Nephron progenitor cell (in vitro differentiated cells): ENCODE measurements at places on chromosomes 5 and 9.
A peak's percentile ranks its signal among the peaks of the same experiment; 100 is the strongest.

GRCh38 chr5:147169901-147170300 is 64.9 kb upstream of the STK32A start:
- H3K36me3 ChIP-seq = no peaks in the 10 kb centered on the region
- no peak overlapping the region for H3K4me3 ChIP-seq
- no peak overlapping the region for H3K27ac ChIP-seq
- H3K4me1 ChIP-seq = peaks cover 14% of the 10 kb centered on the region

- no peaks in the 10 kb centered on the region for H3K27me3 ChIP-seq
- DNase-seq = no peak
- H3K4me3 ChIP-seq = no peak overlapping the region
- no peaks in the 10 kb centered on the region for H3K4me1 ChIP-seq
These were observed 46.7 kb downstream of the IL31RA start for GRCh38 chr5:55897905-55898304.

DNA sequence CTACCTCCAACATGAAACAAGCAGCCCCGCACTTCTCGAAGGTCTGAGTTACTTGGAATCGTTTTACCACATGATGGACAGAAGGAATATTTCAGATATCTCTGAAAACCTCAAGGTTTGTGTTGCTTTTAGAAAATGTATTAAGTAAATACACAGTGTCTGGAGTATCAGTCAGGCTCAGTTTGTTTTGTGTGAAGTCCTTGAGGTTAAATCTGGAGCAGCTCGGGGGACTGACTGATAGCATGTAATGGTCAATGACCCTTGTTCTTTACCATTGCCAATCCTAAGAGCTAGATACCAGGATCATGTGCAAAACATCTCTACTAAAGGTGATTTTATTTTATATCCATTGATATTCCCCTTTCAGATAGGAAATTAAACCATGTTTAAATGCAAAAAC is 26.9 kb upstream of the LNPEP start:
- H3K27ac ChIP-seq = no peak overlapping the region
- H3K4me3 ChIP-seq = no peak overlapping the region
- no peaks in the 10 kb centered on the region for H3K36me3 ChIP-seq
- peaks cover 8% of the 10 kb centered on the region for H3K4me1 ChIP-seq
- DNase-seq = no peak

DNA sequence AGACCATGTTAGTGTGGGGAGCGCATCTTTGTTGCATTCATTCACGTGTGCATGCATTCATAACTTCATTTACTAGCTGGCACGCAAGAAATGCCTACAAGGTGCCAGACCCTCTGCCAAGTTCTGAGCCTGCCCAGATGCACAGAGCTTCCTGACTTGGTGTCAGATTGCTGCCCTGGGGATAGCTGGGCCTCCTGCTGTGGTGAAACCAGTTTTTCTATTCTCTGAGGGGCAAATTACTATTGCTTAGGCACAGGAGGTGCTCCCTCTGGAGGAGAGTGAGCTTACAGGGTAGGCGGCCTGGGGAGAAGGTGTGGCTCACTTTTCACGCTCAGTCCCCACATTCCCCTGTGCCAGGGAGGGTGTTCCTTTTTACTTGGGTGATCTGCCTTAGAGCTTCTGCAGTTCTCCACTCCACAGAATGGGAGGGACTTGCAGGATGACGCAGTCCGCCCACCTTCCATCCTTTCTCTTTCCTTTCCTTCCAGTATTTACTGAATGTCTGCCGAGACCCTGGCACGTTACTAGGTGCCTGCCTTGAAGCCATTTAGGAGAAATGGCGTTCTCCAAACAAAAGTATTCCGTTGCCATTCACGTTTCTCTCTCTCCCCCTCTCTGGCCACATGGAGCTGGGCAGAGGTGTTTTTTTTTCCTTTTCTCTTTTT is 27.9 kb upstream of the CTNNA1 start:
- H3K4me3 ChIP-seq = peak overlapping the region; percentile 33
- no peaks in the 10 kb centered on the region for H3K36me3 ChIP-seq
- DNase-seq = peak; percentile 24
- H3K4me1 ChIP-seq = peaks cover 53% of the 10 kb centered on the region
- H3K27ac ChIP-seq = peak overlapping the region; percentile 98
- H3K27me3 ChIP-seq = peaks cover 9% of the 10 kb centered on the region

DNA sequence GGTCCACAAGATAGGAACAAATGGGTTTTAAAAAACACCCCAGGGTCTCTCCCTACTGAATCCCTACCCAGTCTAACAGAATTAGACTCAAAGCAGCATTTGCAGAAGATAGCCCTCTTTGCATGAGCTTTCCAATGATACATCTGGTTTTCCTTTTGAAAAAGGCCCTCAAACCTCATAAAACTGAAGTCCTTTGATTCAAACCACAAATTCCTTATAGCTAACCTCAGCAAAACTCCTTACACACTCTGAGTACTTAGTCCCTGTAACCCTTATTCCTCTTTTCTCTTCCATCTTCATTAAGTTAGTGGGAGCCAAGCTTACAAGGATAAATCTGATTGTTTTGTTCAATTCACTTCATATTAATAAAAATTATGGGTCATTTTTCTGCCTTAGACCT is 90.5 kb upstream of the TNC start:
- H3K27ac ChIP-seq = no peak overlapping the region
- no peaks in the 10 kb centered on the region for H3K27me3 ChIP-seq
- DNase-seq = no peak
- H3K4me1 ChIP-seq = peaks cover 33% of the 10 kb centered on the region
- H3K4me3 ChIP-seq = no peak overlapping the region

- H3K36me3 ChIP-seq = peaks cover 38% of the 10 kb centered on the region
- peaks cover 9% of the 10 kb centered on the region for H3K4me1 ChIP-seq
- H3K4me3 ChIP-seq = no peak overlapping the region
These were observed 84.8 kb downstream of the WNK2 start for GRCh38 chr9:93268551-93269314.

GRCh38 chr5:157542282-157543000 is 33.1 kb downstream of the ADAM19 start:
- no peaks in the 10 kb centered on the region for H3K36me3 ChIP-seq
- H3K4me3 ChIP-seq = no peak overlapping the region
- peaks cover 18% of the 10 kb centered on the region for H3K4me1 ChIP-seq
- DNase-seq = no peak
- H3K27me3 ChIP-seq = peaks cover 2% of the 10 kb centered on the region

GRCh38 chr9:6829536-6829935 is 71.8 kb downstream of the KDM4C start:
- peaks cover 11% of the 10 kb centered on the region for H3K4me1 ChIP-seq
- no peak for DNase-seq
- no peak overlapping the region for H3K4me3 ChIP-seq
- H3K36me3 ChIP-seq = peaks cover 20% of the 10 kb centered on the region
- no peak overlapping the region for H3K27ac ChIP-seq

DNA sequence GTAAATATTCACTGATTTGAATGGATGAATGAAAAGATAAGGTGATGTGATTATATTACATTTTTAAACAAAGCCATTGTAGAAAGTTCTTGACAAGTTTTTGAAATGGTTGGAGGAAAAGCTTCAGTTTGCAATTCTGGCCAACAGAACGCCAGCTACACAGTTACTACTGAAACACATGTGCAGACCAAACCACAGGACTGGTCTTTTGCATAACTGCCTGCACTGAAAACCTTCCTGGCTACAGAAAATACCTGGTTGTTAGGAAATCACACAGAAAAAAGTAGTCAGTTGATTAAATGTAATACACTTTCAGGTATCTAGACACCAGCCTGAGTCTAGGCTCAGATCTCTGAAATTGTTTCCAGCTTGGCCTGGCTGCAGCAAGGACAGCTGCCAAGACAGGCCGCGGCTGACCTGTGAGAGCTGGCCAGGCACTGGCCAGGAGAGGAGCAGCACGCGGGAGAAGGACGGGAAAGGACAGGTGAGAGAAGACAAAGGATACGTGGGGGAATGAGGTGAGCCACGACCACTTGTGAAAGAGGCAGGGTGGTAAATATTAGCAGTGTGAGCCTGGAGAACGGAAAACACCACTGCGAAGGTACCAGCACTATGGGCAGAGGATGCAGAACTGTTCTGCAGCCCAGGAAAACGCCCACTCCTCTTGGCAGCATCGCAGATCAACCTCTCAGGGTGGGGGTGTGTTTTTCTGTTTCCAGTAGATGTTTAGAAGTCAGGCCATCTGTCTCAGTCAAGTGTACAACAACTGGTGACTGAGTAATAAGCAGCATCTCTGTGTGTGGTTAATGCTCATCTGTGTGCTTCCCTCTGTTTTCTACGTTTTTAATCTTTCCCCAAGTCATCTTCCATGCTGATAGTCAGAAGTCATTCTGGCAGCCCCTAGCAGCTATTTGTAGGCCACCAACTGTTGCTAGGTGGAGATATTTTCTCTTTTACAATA is 137.4 kb downstream of the SCAMP1 start:
- no peaks in the 10 kb centered on the region for H3K27me3 ChIP-seq
- DNase-seq = no peak
- peak overlapping the region; percentile 97 for H3K27ac ChIP-seq
- H3K4me3 ChIP-seq = no peak overlapping the region
- peaks cover 76% of the 10 kb centered on the region for H3K36me3 ChIP-seq

DNA sequence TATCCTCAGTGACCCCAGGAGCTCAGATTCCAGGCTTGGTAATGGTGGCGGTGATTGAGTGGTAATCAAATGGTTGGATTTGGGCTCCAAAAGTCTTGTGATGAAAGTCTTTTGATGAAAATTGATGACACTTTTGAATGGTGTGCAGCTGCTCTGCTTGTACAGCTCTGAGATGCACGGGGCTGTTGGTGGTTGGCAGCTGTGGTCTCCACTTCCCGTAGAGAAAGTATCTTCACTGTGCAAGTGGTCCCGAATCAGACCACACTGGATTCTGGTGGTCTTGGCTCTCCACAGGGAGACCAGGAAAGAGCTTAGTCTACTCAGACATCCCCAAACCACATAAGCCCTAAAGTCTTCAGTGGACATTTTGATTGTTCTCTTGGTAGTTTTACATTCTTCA is 96.6 kb downstream of the MARCHF11 start:
- H3K4me1 ChIP-seq = peaks cover 14% of the 10 kb centered on the region
- H3K27me3 ChIP-seq = peaks cover 3% of the 10 kb centered on the region
- no peak overlapping the region for H3K4me3 ChIP-seq
- H3K36me3 ChIP-seq = no peaks in the 10 kb centered on the region
- no peak for DNase-seq
